Panc1 (cell line): ENCODE measurements at places on chromosomes 13 and 19. TPM values are rescaled to one million over a fixed set of nuclear protein-coding genes. Genes with fewer than 3 reads are reported as not detected.

- no peak for DNase-seq
Observed at GRCh38 chr19:32550666-32551065, 30.3 kb upstream of the PDCD5 start.

GRCh38 chr13:76594435-76594834 is 291.8 kb downstream of the KCTD12 start:
- DNase-seq: no peak

- DNase-seq: no peak
Observed at GRCh38 chr19:1199531-1199930, 6.0 kb upstream of the STK11 start.

DNA sequence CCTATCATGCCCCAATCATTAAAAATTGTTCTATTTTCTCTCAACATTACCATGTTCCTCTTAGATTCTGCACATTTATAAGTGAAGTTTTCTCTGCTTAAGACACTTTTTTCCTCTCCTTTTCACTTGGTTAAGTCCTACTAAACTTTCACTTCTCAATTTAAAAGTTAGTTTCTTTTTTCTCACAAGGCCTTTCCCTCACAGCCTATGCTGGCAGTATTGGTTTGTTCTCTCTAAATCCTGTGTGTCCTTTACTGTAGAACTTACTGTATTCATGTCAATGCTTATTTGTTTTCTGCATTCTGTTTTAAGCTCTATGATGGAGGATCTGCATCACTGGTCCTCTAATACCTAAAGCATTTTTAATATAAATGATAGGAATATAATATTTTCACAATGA is 2816.6 kb downstream of the PCDH9 start:
- DNase-seq: no peak

- DNase-seq: no peak
Observed at GRCh38 chr19:2503521-2504109, 27.7 kb downstream of the GADD45B start.

DNA sequence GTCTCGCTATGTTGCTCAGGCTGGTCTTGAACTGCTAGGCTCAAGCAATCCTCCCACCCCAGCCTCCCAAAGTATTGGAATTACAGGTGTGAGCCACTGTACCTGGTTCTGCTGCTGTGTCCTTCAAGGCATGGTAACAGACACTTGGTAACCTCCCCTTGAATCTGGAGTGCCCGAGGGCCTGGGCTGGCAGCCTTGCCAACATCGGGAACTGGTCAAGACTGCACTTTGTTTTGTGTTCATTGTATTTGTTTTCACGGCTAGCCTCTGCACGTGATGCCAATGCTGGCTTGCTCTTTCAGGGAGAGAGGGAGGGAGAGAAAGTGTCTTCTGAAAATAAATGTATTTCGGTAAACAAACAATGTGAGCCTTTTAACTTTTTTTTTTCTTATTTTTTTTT is 12.0 kb downstream of the CERS4 start:
- no peak for DNase-seq

- no peak for DNase-seq
Observed at GRCh38 chr19:50826492-50827240, 3.1 kb upstream of the KLK1 start.

- no peak for DNase-seq
Observed at GRCh38 chr13:113841353-113841650, 22.6 kb downstream of the GAS6 start.

- no peak for DNase-seq
Observed at GRCh38 chr19:9565900-9566705, 18.2 kb downstream of the ZNF121 start.

DNA sequence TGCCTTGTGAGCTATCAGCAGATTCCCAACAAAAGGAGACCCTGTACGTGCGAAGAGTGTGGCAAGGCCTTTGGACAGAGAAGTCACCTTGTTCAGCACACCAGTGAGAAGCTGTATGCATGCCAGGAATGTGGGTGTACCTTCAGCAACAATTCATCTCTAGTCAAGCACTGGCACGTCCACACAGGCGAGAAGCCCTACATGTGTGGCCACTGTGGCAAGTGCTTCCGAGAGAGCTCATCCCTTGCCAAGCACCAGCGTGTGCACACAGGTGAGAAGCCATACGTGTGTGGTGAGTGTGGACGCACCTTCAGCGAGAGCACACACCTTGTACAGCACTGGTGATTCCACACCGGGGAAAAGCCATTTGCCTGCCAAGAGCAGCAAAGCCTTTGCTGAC is 7.6 kb upstream of the ZSCAN22 start:
- DNase-seq: no peak

GRCh38 chr13:52862358-52863206 is 14.1 kb upstream of the PCDH8 start:
- DNase-seq: peak; percentile 7

DNA sequence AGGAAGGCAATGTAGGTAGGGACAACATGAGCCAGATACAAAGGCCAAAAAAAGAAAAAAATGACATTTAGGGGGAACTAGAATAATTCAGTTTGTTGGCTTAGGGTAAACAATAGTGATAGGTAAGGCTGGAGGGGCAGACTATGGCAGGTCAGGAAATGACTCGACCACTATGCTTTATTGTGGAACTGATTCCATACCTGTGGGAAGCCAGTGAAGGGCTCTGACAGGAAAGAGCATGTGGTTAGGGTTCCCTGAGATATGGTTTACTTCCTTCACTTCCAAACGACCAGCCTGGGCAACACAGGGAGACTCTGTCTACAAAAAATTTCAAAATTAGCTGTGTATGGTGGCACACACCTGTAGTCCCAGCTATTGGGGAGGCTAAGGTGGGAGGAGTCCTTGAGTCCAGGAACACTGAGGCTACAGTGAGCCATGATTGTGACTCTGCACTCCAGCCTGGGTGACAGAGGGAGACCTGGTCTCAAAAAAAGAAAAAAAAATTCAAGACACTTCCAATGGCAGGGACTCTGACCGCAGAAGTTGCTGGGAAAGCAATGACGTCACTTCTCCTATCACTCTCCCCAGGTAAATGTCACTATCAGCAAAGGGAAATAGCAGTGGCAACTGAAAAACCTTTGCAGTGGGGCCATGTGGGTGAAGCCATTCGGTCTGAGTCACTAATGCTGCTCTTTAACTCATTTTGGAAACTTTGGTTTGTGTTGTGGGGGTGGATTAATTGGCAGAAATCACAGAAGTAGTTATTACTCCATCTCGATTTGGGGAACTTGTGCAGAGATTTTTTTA is 192.8 kb upstream of the TSC22D1 start:
- no peak for DNase-seq

GRCh38 chr19:38265213-38265861 is 964 bp downstream of the SPINT2 start:
- no peak for DNase-seq

DNA sequence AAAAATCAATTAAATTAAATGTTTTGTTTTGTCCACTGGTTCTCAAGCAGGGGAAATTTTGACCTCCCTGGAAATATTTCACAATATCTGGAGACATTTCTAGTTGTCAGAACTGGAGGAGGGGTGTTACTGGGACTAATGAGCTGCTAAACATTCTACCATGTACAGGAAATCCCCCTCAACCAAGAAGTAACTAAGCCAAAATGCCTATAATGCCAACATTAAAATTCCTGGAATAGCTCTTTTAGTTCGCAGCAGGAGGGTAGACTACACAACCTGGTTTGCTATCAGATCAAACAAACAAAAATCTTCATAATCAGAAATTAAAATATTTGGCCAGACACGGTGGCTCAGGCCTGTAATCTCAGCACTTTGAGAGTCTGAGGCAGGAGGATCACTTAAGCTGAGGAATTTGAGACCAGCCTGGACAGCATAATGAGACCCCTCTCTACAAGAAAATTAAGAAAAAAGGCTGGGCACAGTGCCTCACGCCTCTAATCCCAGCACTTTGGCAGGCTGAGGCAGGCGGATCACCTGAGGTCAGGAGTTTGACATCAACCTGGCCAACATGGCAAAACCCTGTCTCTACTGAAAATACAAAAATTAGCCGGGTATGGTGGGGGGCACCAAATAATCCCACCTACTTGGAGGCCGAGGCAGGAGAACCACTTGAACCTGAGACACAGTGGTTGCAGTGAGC is 13.7 kb upstream of the SMARCA4 start:
- DNase-seq: no peak

The CEACAM3 gene
- not detected for total RNA-seq

The CDADC1 gene
- 11.8 TPM for total RNA-seq

The DIAPH3 gene
- total RNA-seq: 15.4 TPM

The IGLON5 gene
- 0.13 TPM for total RNA-seq
